Dorsolateral prefrontal cortex (tissue), 122 donors: ENCODE measurements at places on chromosomes 16 and 17. TPM values are rescaled to one million over a fixed set of nuclear protein-coding genes. Genes with fewer than 3 reads are reported as not detected.

The GFAP gene
- total RNA-seq, result 15,126 TPM

DNA sequence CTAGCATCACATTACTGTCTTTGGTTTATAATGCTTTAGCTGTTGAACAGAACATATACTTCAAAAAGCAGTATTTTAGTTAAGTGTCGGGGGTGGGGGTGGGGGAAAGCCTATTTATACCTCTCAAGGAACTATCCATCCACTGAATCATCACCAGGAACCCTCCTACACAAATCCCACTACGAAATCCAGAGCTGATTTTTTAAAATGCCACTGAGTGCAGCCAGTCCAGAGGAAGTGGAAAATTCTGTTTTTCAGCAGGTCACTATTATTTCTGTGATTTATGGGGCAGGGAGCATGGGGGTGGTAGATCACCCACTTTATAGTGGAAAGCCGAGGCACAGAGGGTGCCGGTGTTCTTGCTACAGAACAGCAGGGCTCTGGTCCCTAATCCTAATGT lies 284.1 kb downstream of the SOX9 start:
- DNase-seq, result no peak

DNA sequence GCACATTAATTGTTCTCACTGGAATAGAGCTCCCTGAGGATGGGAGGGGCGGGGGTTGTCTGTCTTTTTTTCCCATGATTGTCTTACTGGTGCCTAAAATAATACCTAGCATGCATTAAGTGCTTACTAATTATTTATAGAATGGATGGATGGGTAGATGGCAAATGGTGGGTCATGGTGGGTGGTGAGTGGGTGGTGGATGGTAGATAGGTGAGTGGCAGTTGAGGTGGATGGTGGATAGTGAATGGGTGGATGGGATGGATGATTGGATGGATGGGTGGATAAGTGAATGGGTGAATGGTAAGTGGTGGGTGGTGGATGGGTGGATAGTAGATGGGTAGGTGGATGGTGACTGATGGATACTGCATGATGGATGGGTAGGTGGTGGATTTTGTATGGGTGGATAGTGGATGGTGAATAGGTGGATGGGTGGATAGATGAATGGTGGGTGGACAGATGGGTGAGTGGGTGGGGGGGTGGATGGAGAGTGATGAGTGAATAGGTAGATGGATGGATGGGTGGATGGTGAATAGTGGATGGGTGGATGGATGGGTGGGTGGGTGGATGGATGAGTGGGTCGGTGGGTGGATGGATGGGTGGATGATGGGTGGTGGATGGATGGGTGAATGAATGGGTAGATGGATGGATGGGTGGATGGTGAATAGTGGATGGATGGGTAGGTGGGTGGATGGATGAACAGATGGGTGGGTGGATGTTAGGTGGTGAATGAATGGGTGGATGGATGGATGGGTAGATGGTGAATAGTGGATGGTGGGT lies 51.6 kb downstream of the RBFOX3 start:
- DNase-seq, result no peak

The SMPD3 gene
- 22.6 TPM for total RNA-seq

DNA sequence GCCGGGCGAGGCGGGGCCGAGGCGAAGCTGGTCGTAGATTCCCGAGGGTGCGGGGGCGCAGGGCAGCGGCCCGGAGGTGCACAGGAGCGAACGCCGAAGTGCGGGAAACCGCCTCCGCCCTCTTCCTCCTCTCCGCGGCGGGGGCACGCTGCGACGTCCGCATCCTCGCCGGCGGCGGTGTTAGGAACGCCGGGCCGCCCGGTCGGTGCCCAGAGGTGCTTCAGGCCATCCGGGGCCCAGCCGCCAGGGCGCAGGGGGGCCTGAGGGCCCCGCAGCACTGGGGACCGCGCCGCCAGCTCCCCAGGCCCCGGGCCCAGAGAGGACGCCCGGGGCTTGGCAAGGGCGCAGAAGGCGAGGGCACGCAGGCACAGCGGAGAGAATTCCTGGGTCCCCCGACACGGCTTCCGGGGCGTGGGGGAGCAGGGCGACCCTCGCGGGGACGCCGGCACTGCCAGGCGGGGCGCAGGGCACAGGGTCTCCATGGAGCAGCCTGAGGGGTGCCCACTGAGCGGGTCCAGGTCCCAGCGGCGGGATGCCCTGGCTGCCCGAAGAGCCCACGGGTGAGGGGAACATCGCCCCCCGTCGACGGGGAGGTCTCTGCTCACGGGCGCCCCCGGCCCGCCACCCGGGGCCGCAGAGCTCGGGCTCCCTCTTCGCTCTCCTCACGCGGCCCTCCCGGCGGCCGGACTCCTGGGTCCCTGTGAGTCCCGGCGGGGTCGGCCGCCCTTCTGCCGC lies 576 bp downstream of the EPOP start:
- DNase-seq, result no peak

The SPG7 gene
- 176 TPM for total RNA-seq

GRCh38 chr17:57746221-57746620 lies 1.1 kb upstream of the CCDC182 start:
- no peak for DNase-seq

GRCh38 chr17:13513039-13513405 lies 88.7 kb downstream of the HS3ST3A1 start:
- DNase-seq, result no peak

DNA sequence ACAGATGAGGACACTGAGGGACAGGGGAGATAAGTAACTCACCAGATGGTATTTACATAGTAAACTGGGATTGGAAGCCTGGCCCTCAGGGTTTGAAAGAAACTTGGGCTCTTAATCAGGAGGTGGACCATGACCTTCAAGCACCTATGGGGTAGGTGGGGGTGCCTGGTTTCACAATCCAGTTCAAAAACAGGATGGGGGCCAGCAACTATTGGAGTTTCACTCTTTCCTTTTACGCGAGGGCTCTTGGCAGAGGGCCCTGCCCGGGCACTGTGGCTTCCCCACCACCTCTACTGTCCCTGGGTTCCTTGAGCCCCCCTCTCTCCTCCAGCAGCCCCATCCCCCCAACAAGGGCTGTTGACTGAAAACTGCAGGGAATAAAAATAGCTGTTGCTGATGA lies 11.3 kb upstream of the PRR29 start:
- DNase-seq, result no peak

DNA sequence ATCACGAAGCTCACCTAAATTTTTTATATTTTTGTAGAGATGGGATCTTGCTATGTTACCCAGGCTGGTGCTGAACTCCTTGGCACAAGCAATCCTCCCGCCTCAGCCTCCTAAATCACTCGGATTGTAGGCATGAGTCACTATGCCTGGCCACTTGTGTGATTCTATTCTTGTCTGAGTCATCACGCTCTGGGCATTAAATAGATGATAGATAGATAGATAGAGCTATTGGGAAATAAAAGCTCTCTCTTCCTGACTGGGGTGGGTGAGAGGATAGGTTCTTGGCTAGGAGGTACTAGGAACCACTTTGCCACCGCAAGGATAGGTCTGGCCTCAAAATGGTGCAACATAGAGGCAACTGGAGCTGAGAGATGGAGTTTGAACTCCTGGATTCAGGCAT lies 21.4 kb upstream of the CACNG3 start:
- no peak for DNase-seq

- DNase-seq, result peak; percentile 9
Observed at GRCh38 chr16:70665113-70665694, 18.8 kb downstream of the IL34 start.
